Astrocyte of the spinal cord (primary cell): ENCODE measurements at places on chromosomes 3 and 15.

- DNase-seq = no peak
These were observed 68.9 kb downstream of the IQSEC1 start for GRCh38 chr3:13004376-13004775.

DNA sequence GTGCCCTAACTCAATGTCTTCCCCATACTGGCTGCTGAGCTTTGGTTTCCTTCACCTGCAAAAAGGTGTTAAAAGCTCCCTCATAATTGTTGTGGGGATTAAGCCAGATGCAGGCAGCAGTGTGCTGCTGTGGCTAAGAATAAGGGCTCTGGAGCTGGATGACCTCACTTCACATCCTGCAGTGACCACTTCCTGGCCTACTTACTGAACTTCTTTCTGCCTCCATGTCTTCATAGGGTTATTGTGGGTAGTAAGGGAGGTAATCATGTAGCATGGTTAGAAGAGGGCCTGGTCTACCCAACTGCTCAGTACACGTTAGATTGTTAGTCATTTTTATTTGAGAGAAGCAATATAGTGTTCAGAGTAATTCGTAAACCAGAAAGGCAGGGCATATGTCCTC, 18.4 kb downstream of the GYG1 start:
- peak; percentile 37 for DNase-seq

GRCh38 chr3:190036631-190037030, 84.1 kb downstream of the P3H2 start:
- peak; percentile 70 for DNase-seq

- DNase-seq = peak; percentile 73
These were observed 83.0 kb upstream of the PDZRN3 start for GRCh38 chr3:73707772-73708171.

DNA sequence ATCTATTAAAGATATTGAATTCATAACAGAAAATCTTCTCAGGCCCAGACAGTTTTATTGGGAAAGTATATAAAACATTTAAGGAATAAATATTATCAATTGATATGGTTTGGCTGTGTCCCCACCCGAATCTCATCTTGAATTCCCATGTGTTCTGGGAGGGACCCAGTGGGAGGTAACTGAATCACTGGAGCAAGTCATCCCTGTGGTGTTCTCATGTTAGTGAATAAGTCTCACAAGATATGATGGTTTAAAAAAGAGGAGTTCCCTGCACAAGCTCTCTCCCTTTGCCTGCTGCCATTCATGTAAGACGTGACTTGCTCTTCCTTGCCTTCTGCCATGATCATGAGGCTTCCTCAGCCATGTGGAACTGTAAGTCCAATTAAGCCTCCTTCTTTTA, 160.5 kb downstream of the ANO10 start:
- peak; percentile 43 for DNase-seq
